ENCODE measurements at places on chromosomes 12 and 14. TPM values are rescaled to one million over a fixed set of nuclear protein-coding genes. Genes with fewer than 3 reads are reported as not detected.

DNA sequence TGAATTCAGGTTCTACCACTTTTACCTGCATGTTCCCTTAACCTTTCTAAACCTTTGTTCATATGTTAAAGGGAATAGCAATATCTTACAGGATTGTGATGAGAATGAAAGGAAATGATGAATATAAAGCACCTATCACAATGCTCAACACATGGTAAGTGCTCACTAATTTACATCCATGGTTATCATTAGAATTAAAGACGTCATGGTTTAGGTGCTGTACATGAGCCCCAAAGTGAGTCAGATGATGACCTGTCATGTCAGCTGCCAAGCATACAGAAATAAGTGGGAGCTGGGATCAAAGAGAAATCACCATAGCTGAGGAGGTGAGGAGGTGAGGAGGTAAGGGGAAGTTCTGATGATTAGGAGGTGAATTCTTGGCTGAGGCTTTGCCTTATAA, 135.9 kb upstream of the ATP2B1 start:
- no peak for DNase-seq
- H3K4me1 ChIP-seq = no peaks in the 10 kb centered on the region
- no peak overlapping the region for H3K27ac ChIP-seq
- no peaks in the 10 kb centered on the region for H3K36me3 ChIP-seq

GRCh38 chr12:193261-193660, 20.7 kb downstream of the SLC6A12 start:
- no peak overlapping the region for H3K4me3 ChIP-seq
- H3K27ac ChIP-seq = no peak overlapping the region
- peaks cover 13% of the 10 kb centered on the region for H3K27me3 ChIP-seq
- peaks cover 3% of the 10 kb centered on the region for H3K4me1 ChIP-seq

GRCh38 chr14:80379035-80379434, 167.7 kb upstream of the DIO2 start:
- H3K27me3 ChIP-seq = no peaks in the 10 kb centered on the region
- H3K36me3 ChIP-seq = no peaks in the 10 kb centered on the region
- no peak overlapping the region for H3K27ac ChIP-seq
- DNase-seq = no peak
- H3K4me3 ChIP-seq = no peak overlapping the region

DNA sequence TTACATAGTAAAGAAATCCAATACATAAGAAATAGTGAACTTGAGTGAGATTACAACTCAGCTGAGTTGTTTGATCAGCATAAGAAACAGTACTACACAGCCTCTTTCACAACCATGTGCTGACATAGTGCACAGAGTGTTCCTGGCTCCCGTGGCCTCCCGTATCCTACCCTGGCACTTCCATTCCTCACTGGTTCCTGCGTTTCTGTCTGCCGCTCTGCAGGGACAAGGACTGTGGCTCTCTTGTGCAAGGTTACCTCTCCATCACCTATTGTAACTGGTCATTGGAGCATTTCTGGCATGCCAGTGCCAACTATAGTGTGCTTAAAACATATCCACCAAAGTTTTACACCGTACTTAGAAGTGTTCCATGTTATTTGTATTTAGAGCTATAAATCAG, 46.3 kb upstream of the PCED1B start:
- DNase-seq = no peak
- no peak overlapping the region for H3K4me3 ChIP-seq
- H3K4me1 ChIP-seq = peaks cover 15% of the 10 kb centered on the region
- no peaks in the 10 kb centered on the region for H3K36me3 ChIP-seq
- no peak overlapping the region for H3K27ac ChIP-seq

- DNase-seq = no peak
- peaks cover 50% of the 10 kb centered on the region for H3K36me3 ChIP-seq
Measured at GRCh38 chr12:75489187-75489586, 8.6 kb downstream of the GLIPR1 start.

The TAMALIN gene
- total RNA-seq = 12.4 TPM

The LUM gene
- 128 TPM for total RNA-seq

The KRT72 gene
- not detected for total RNA-seq

Data from astrocyte (in vitro differentiated cells and primary cell).